ENCODE measurements at places on chromosomes 12 and 14.

DNA sequence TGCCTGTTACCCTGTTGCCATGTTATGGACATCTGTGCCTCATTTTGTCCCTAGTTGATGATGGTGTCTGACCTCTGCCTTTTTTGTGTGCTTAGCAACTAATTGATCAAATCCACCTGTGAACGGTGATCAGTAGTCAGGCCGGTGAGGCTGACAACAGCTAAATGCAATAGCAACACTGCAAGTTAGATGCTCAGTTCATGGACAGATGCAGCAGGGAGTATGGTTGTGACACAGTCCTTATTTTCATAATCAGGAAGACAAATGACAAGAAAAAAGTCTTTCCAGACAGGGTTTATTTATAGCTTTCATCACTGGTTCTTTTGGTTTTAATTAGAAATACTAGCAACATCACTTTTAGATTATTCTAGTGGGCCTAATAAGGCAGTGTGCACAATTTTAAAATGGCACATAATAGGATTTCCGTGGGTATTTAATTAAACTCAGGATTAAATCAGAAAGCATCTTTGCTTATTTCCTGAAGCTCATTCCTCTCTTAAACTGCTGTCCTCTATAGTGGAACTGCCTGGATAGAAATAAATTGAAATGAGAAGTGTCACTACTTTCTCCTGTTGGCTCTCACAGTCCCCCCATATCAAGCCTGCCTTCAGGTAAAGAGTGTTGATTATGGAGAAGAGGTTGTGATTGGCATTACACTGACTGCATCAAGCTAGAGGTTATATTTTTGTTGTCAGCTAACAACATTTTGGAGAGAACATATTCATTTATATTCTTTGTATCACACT is 281.1 kb upstream of the NAV3 start:
- no peak for DNase-seq

DNA sequence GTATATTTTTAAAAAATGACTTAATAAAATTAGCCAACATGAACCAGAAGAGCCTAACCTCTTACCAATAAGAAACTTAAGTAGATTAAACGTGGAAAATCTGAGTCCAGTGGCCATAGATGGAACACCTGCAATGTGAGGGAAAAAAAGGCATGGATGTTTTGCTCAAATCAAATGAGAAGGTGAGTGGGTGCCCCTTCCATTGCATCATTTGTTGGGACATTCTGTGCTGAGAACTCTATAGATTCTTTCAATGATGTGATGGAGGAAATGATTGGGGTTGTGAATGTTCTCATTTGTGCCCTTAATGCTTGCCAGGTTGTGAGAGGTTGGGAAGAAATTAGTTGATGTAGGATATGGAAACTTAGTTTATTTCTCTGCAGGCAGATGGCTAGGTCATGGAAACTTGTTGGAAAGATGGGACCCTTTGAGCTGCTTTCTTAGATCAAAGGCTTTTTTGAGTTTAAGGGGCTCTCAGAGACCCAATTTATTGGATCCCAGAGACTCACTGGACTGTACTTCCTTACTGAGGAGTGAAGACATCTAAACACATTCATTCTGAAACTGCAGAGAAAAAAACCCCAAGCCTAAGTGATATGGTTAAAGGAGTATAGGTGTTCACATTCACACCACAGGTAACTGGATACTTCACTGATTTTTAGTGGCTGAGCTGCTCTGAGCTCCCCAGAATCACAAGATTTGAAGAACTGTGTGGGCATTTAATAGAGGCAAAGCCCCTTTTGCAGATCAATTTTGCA is 95.9 kb downstream of the DACT1 start:
- no peak for DNase-seq

GRCh38 chr12:112665958-112666357 is 125.6 kb upstream of the RPH3A start:
- no peak for DNase-seq

DNA sequence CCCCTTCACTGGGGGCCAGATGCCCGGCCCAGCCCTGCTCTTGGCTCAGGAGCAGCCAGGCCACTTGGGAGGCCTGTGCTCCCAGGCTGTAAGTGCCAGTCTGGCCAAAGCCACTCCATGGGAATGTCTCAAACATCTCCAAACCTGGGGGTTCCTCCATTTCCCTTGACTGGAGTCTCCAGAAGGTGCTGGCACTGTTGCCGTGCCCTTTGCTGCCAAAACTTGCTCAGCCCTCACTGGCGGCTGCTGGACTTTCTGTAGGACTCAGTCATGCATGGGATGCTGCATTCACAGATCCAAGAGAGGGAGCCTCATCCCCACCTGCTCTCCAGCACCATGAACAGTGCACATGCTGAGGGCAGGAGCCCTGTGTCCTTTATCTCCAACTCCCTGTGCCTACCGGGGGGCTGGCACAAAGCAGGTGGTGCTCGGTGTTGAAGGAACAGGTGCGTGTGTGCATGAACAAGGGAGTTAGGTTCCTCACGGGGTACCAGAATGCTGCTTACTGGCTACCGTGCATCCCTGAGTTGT is 9.6 kb upstream of the OTUB2 start:
- no peak for DNase-seq

DNA sequence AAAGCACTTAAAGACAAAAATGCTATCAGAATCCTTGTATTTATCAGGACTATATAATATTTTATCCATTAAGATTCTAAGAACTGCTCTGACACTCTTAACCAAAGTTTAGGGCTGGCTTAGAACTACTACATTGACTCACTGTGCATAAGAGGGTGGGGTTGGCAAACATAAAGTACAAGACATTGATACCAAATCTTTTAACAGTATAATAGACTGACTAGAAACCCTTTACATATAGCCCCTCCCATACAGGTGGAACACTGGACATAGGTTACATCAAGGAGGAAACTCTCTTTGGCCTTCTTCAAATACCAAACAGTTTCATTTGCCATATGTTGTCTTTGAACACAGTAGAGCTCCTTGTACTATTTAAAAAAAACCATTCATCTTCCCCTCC is 15.6 kb upstream of the REP15 start:
- no peak for DNase-seq

- DNase-seq, result no peak
Observed at GRCh38 chr14:53174918-53175317, 21.8 kb upstream of the DDHD1 start.

DNA sequence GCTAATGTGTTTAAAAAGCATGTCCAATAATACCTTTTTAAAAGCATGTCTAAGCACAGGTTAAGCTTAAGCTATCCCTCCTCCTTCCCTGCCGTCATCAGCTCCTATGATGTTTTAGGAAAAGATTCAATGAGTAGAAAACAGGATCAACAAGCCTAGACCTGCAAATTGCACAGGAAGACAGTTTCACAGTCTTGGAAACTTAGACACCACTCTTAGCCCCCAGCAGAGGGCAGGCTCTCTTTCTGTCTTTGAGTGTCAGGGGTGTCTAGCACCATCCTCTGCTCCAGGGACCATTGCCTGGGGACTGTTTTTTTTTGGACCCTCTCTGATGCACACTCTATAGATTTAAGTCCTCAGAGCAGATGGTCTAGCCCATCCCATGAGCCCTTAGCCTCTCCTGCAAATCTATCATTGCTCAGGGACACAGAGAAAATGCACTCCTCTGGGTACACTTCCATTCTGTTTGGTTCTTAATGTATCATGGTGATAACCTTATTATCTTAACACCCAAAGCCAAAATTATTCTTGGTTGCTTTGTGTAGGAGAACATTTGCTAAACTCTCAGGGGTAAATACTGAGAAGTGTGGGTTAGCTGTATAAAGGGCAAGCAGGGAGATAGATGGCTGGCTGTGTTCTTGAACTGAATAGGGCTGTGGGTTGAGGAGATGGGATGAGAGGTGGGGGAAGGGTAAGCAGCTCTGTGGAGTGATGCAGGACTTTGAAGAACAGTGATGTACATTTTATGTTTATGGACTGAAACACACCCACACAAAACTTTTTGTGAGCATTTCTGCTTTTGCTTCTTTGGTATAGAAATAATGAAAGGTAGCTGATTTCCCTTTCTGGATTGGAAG is 259.9 kb upstream of the DDHD1 start:
- no peak for DNase-seq

DNA sequence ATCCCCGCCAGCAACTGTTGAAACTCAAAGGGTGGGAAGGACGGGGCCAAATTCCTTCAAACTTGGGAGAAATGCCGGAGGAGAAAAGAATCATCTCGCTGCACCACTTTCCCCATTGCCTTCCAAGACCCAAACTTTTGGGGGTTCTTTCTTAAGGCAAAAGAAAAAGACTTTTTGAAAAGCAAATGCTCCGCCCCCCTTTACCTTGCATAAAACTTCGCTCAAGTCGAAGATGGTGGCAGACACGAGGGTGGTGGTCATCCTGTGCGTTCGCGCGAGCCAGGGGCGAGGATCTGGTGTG is 239 bp downstream of the ZFP36L1 start:
- DNase-seq, result no peak

- no peak for DNase-seq
Observed at GRCh38 chr12:121578230-121579189, 2.3 kb downstream of the KDM2B start.

GRCh38 chr12:83018088-83018487 is 331.4 kb downstream of the TMTC2 start:
- DNase-seq, result no peak

DNA sequence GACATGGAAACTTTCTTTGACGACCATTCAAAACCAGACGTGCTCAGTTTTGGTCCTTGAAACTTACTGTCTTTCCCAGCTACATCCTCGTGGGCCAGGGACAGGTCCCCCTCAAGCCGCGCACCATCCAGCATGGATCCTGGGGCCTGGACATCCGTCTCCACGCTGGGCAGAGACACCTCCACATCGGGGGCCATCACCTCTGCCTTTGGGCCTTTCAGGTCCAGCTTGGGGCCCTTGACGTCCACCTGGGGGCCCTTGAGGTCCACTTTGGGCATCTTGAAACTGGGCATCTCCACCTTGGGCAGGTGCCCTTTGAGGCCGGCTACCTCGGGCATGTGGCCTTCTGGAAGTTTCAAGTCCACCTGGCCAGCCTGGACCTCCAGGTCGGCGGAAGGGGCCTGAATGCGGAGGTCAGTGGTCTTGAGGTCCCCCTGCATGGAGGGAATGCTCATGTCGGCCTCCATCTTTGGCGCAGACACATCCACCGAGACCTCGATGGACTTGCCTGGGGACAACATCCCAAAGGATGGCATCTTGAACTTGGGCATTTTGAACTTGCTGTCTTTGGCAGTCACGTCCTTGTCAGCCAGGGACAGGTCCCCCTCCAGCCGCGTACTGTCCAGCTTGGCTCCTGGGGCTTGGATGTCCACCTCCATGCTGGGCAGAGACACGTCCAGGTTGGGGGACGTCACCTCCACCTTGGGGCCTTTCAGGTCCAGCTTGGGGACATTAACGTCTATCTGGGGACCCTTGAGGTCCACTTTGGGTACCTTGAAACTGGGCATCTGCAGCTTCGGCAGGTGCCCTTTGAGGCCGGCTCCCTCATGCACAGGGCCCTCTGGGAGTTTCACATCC is 17.1 kb downstream of the PLD4 start:
- no peak for DNase-seq

DNA sequence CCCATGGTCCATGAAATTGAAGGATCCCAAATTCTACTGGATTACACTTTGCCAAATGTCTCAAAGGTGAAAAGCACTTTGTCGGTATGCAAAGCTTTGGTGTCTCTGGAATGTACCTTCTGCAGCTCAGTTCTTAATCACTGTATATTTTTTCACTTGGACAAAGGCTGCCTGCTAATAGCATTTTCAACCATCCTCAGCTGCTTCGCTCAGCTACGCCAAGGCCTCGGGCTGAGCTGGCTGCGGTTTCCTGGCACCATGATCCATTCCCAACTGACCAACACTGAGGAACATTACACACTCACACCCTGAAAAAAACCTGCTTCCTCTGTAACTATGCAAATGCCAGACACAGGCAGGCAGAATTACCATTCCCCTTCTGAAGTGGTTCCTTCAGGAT is 335.2 kb downstream of the DPF3 start:
- DNase-seq, result no peak

GRCh38 chr14:63204407-63205043 is at the start of gene RHOJ:
Gene RHOJ, plus strand, starts transcription at chr14:63204443. Its CDS starts 427 bp downstream, at chr14:63204870.
- no peak for DNase-seq

- DNase-seq, result no peak
Observed at GRCh38 chr14:56324856-56325699, 206.9 kb downstream of the PELI2 start.

- no peak for DNase-seq
Observed at GRCh38 chr12:33180918-33181317, 258.7 kb downstream of the SYT10 start.

DNA sequence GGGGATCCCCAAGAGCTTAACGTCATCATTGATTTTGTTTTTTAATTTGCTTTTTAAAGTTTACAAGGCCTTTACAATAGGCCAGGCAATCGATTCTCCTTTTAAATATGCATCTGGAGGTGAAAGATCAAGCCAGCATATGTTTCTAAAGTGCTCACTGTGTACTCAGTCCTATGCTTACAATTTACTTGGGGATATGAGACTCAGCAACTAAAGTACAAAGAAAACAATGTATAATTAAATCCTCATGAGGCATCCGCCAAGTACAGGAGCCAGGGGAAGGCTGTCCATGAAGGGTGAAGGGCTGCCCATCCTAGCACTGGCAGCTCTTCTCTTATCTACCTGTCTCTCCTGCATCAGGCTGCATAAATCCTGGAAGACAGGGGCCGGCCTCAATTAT is 11.8 kb downstream of the CCDC92 start:
- DNase-seq, result no peak

DNA sequence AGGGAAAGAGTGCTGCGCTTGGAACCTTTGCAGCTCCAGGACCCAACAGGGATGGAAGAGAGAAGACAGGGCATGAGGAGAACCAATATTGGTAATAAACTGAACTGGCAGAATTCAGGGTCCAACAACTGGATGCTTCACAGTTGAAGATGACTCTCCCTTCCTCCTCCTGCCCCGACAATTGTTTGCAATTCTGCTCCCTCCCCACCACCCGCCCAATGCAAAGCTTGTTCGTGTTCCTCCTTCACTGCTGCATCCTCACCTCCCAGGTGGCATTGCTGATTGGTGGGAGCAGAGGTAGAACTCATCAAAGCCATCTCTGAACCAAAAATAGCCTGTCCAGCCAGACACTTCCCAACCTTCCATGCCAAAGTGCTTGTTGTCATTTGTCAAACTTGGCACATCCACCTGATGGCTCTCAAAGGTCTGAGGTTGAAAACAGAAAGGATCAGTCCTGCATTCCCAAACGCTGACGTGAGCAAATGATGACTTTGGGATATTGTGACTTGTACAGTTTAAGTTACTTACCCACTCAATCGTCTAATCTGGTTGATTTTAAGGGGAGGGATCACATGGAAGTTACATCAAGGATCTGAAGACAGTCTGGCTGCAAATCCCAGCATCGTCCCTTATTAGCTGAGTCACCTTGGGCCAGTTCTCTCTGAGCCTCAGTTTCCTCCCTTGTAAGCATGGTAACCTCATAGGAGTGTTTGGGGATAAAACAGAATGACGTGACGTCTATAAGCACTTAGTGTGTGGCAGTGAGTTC is 242.6 kb upstream of the CRY1 start:
- no peak for DNase-seq

- no peak for DNase-seq
Observed at GRCh38 chr14:61051051-61051450, 70.0 kb downstream of the SLC38A6 start.
